Activated CD4-positive, alpha-beta T cell treated with anti-CD3 and anti-CD28 coated beads for 36 hours (primary cell): ENCODE measurements at places on chromosomes 2 and 18. TPM values are rescaled to one million over a fixed set of nuclear protein-coding genes. Genes with fewer than 3 reads are reported as not detected.

GRCh38 chr2:75277111-75277510, 77.8 kb upstream of the TACR1 start:
- DNase-seq: no peak
- peaks cover 3% of the 10 kb centered on the region for H3K27me3 ChIP-seq
- H3K4me3 ChIP-seq: no peak overlapping the region
- H3K4me1 ChIP-seq: no peaks in the 10 kb centered on the region

The ADGRF3 gene
- total RNA-seq: 3.1 TPM

DNA sequence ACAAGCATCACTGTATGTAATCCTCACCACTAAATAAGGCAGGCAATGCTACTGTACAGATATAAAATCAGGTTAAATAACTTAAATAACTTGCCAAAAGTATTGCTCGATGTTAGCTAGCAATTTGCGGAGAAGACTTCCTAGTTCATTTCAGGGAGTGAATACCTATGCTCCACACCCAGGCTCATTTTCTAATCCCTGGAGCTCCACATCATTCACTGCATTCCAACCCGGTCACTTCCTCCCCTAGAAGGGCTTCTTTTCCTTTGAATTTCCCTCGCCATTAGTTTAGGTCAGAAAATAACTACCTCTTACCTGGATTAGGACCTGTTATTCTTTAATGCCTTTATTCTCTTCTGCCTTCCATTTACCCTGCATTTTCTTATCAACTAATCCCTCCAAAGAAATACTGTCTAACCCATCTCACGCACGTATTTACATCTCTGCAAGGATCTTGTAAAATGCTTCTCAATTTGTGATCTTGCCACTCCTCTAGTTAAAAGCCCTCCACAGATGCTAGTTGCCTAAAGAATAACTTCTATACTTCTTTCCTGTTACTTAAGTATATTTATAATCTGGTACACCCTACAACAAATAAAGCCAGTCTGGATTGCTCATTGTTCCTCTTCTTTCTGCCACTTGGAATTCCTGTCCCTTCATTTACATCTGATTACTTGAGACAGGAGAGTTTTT, 599.8 kb downstream of the NRXN1 start:
- H3K36me3 ChIP-seq: no peaks in the 10 kb centered on the region
- H3K4me3 ChIP-seq: no peak overlapping the region
- H3K4me1 ChIP-seq: no peaks in the 10 kb centered on the region
- H3K27me3 ChIP-seq: no peaks in the 10 kb centered on the region

DNA sequence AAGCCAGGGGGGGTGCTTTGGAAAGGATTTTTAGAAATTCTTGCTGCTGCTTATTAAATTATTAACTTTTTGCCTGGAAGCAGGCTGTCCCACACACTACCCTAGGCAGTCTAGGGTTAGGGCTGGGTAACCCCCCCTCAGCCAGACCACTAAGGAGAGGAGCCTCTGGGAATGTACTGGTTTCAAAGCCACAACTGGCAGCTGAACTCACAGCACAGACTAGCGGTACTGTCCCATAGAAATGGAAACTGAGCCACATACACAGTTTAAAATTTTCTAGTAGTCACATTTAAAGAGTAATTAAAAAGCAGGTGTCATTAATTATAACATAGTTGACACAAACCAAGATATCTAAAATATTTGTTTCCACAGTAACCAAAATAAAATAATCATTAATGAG, 50.1 kb downstream of the SPRED2 start:
- no peak for DNase-seq
- H3K27ac ChIP-seq: no peak overlapping the region
- H3K27me3 ChIP-seq: peaks cover 13% of the 10 kb centered on the region
- peak overlapping the region; percentile 26 for H3K4me3 ChIP-seq
- peaks cover 38% of the 10 kb centered on the region for H3K4me1 ChIP-seq

DNA sequence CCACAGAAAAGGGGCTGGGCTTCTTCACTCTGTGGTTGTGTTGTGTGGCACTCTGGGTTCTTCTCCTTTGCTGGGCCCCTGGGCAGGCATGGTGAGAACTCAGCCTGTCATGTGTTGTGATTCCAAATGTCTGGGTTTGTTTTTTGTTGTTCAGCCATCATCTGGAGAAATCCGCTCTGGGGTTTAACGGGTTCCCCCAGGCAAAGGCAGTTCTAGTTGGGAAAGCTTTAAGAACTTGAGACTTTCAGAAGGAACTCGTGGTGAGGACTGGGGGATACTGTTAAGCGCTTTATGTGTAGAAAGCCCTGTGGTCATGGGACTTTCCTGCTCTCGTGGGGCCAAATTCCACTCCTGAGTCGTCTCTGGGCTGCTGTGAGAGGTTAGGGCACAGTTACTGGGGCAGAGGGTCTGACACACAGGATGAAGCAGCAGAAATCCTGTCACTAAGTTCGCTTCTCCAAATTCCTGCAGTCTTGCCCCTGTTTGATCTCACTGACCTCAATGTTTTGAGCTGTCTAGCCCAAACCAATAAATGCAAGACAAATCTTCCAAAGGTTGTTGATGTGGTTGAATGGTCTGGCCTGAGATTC, 87.7 kb downstream of the RAPGEF4 start:
- H3K4me3 ChIP-seq: no peak overlapping the region
- DNase-seq: no peak

GRCh38 chr18:7872569-7872968, 305.5 kb downstream of the PTPRM start:
- no peak overlapping the region for H3K27ac ChIP-seq
- peaks cover 3% of the 10 kb centered on the region for H3K27me3 ChIP-seq
- DNase-seq: no peak
- H3K36me3 ChIP-seq: no peaks in the 10 kb centered on the region
- H3K4me3 ChIP-seq: no peak overlapping the region
- H3K4me1 ChIP-seq: no peaks in the 10 kb centered on the region

- H3K4me1 ChIP-seq: no peaks in the 10 kb centered on the region
- no peak overlapping the region for H3K27ac ChIP-seq
- DNase-seq: no peak
- no peaks in the 10 kb centered on the region for H3K36me3 ChIP-seq
These were observed 85.8 kb downstream of the LIPG start for GRCh38 chr18:49647496-49648168.

The MC2R gene
- total RNA-seq: not detected

DNA sequence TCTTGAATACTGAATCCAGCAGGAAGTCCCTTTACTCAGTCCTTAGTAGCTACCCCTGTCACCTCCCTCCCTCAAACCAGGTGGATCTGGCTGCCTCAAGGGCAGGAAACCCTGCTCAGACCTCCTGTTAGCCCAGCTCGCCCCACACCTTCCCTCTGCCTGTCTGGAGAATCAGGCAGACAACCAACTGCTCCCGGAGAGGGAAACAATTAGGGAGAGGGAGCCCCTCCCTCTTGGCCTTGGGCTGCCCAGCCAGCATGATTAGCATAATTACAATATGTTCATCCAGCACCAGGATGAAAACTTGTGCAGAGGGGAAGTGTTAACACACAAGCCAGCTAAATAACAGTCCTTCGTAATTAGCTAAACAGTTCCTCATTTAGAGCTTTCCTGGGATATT, 185.5 kb downstream of the C1D start:
- no peak overlapping the region for H3K4me3 ChIP-seq
- no peaks in the 10 kb centered on the region for H3K4me1 ChIP-seq

DNA sequence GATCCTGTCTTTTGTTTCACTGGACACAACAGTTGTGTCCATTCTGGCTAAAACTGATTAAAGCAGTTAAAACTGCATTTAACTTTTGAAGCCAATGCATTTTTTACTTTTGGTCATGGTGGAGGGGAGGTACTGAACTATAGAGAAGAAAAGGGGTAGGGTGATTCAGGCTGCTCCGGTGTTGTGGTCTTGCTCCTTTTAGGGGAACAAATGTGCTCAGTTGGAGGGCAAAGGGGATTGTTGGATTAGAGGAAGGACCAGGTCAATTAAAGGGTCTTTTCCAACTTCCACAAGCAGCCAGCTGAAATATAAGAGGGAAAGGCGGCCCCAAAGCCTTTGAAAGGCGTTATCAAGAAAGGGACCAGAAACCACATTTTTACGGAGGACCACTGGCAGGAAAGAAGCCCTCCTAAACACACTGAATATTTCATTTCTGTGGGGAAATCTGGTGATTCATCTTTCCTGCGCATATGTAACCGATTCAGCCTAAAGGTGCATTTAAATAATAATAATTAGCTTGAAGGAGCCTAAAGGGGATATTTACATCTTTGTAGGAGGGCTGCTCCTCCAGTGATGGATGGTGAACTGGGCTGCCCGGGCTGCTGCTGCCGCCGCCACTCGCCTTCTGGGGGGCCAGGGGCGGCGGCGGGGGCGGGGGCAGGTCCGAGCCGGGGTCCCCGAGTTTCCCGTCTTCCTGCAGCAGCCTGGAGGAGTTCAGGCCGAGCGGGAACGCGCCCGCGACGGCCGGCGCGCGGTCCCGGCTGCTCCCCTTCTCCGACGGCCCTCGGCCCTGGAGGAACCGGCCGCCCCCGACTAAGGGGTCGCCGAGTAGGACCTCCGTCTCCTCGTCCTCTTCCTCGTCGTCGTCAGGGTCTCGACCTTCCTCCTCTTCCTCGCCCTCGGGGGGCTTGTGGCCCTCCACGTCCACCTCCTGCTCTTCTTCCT, 5.2 kb downstream of the SKOR2 start:
- peaks cover 10% of the 10 kb centered on the region for H3K4me1 ChIP-seq
- peaks cover 60% of the 10 kb centered on the region for H3K27me3 ChIP-seq
- H3K4me3 ChIP-seq: no peak overlapping the region
- no peak for DNase-seq

DNA sequence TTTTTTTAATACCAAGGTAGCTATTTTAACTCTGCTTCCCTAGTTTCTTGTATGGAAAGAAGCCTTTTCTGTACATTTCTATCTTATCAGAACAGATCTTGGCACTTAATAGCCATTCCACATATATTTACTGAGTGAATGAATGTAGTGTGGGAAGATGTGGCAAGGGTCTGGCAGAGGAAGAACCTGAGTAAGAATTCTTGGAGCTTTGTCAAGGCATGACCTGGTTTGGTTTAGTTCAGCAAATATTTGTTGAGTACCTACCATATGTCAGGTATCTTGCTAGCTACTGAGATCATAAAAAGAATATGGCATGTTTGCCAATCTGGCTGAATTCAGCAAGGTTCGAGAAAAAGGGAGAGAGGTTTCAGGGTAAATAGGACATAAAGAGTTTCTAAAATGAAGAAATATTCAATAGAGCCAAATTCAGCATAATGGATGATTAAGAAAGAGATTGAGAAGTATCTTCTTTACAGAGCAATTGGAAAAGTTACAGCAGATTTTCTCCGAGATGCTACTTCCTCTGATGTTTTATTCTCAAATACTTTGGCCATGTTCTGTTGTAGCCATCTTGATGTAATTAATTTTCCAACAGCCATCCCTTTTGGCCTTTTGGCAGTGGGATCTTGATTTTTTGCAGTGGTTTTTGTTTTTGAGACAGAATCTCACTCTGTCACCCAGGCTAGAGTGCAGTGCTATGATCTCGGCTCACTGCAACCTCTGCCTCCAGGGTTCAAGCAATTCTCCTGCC, 21.7 kb upstream of the MEP1B start:
- no peak overlapping the region for H3K4me3 ChIP-seq
- peaks cover 2% of the 10 kb centered on the region for H3K27me3 ChIP-seq
- no peaks in the 10 kb centered on the region for H3K36me3 ChIP-seq

DNA sequence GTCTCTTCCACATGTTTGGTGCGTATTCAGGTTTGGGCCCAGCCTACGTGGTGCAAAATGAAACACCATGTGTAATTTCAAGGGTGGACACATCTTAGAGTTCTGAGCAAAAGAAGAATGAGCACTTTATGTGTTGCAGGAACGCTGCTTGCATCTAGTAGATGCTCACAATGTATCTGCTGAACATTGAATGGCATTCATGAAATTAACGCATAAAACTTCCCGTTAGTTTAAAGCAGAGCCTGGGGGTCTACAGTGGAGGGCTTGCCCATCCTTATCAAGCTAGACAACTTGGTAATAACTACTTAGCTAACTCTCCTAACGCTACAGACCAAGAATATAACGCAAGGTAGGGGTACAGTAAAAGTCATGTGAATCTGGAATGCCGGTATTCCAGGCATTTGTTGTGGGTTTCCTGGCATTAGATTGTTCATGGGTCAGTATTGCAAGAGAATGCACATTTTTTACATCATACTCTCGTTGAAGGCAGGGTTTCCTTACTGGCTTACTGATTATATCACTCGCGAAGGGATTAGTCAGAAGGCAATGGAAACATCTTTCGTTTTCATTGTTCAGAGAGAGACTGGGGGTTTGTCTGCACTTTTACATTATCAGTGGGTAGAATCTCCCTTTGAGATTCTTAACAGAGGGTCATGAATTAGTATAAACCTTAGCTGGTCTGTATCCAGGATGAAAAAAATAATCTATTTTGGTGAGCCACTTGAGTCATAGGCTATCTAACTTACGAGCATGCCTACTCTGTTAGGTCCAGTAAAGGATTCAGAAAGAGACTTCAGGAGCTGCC, 229.5 kb upstream of the EPAS1 start:
- DNase-seq: no peak
- H3K4me3 ChIP-seq: no peak overlapping the region
- peaks cover 25% of the 10 kb centered on the region for H3K4me1 ChIP-seq
- no peaks in the 10 kb centered on the region for H3K27me3 ChIP-seq
- H3K27ac ChIP-seq: peak overlapping the region; percentile 48

DNA sequence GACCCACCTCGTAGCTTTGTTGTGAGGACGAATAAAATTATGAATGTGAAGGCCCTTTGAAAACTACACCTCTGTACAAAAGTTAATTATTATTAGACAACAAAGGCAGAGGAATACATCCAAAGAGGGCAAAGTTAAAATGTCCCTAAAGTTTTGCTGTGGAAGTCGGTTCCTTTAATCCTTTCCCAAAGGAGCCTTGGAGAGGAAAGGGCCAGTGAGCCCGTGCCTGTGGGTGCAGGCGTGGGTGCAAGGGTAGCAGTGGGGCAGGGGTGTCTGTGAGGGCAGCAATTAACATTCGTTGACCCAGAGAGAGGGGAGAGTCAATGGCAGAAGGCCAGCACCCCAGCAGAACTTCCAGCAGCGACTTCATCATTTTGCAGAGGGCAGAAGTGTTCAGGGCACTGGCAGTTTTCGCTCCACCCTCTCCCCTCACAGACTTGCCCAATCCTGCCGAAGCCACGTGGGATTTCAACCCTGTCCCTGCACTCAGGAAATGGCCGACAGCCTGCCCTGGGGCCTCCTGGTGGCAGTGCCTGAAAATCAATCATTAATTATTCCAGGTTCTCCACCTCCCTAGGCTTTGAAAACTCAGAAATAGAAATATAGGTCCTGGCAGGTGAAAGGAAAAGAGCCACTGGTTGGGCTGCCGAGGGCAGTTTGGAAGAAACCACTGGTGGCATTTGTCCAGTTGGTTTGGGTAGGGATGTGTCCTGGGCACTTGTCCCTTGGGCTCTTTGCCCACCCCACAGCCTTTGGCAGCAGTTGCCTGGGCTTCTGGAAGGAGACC, 4.2 kb upstream of the PAX8 start:
- DNase-seq: no peak
- no peaks in the 10 kb centered on the region for H3K4me1 ChIP-seq
- no peaks in the 10 kb centered on the region for H3K36me3 ChIP-seq
- H3K4me3 ChIP-seq: no peak overlapping the region
- peaks cover 16% of the 10 kb centered on the region for H3K27me3 ChIP-seq
- no peak overlapping the region for H3K27ac ChIP-seq

- peaks cover 70% of the 10 kb centered on the region for H3K36me3 ChIP-seq
- H3K27me3 ChIP-seq: no peaks in the 10 kb centered on the region
- H3K4me1 ChIP-seq: peaks cover 66% of the 10 kb centered on the region
- H3K4me3 ChIP-seq: no peak overlapping the region
- peak overlapping the region; percentile 99 for H3K27ac ChIP-seq
These were observed 57.3 kb downstream of the UNC50 start for GRCh38 chr2:98665677-98666076.

- H3K4me3 ChIP-seq: no peak overlapping the region
- H3K36me3 ChIP-seq: no peaks in the 10 kb centered on the region
- H3K27me3 ChIP-seq: no peaks in the 10 kb centered on the region
- DNase-seq: no peak
- H3K4me1 ChIP-seq: peaks cover 8% of the 10 kb centered on the region
These were observed 82.8 kb upstream of the CD28 start for GRCh38 chr2:203623661-203624060.
